Activated CD4-positive, alpha-beta memory T cell treated with anti-CD3 and anti-CD28 coated beads, Interleukin-2, amount 10 ng/mL, durations not matched to agents 7 days and 5 days (primary cell): ENCODE measurements at places on chromosomes 13 and 19. TPM values are rescaled to one million over a fixed set of nuclear protein-coding genes. Genes with fewer than 3 reads are reported as not detected.

DNA sequence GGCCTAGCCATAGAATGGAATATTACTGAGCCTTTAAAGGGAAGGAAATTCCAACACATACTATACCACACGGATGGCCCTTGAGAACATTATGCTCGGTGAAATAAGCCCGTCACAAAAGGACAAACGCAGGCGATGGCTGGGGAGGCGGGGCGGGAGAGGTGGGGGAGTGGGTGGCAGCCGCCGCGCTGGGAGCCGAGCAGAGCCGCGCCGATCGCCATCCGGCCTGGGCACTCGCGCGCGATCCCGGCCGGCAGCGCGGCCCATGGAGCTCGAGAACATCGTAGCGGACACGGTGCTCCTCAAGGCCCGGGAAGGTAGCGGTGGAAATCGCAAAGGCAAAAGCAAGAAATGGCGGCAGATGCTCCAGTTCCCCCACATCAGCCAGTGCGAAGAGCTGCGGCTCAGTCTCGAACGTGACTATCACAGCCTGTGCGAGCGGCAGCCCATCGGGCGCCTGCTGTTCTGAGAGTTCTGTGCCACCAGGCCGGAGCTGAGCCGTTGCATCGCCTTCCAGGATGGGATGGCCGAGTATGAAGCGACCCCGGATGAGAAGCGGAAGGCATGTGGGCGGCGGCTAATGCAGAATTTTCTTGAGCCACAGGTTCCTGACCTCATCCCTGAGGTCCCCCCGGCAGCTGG lies 140.1 kb downstream of the ZDHHC20 start:
- no peak for DNase-seq

- peak; percentile 24 for DNase-seq
Observed at GRCh38 chr13:24684600-24684998, 4.4 kb downstream of the ATP12A start.

Gene VSTM2B
- not detected for total RNA-seq

Gene MPV17L2
- total RNA-seq, result 6.2 TPM
